ENCODE measurements at places on chromosomes 3 and 15.

- no peak for DNase-seq
Observed at GRCh38 chr3:50617911-50618481, 1.0 kb downstream of the MAPKAPK3 start.

GRCh38 chr3:179063945-179064560, 7.6 kb downstream of the ZMAT3 start:
- no peak for DNase-seq

GRCh38 chr3:45082142-45082538, 56.0 kb downstream of the CLEC3B start:
- DNase-seq: no peak

DNA sequence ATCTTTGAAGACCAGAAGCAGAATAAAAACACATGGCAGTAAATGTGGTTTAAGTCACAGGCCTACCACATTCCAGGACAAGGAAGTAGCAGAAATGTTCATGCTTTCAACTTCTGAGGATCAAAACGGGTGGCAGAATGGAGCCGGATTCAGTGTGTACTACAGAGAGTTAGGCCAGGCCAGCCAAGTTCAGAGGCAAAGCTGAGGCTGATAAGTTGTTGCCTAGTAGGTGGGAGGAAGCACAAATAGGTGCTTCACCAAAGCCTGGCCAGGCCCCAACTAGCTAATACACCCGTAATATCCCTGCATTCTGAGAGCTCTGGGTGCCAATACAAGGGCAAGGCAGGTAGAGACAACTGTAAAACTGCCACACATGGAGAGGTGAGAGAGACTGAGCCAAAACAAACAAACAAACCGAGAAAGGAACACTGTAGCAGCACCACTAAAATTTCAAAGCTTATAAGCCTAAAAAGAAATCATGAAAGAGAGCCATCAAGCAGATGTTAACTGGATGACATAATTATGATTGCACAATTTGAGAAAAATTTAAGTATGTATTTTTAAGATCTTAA, 156.4 kb upstream of the CBLB start:
- no peak for DNase-seq

DNA sequence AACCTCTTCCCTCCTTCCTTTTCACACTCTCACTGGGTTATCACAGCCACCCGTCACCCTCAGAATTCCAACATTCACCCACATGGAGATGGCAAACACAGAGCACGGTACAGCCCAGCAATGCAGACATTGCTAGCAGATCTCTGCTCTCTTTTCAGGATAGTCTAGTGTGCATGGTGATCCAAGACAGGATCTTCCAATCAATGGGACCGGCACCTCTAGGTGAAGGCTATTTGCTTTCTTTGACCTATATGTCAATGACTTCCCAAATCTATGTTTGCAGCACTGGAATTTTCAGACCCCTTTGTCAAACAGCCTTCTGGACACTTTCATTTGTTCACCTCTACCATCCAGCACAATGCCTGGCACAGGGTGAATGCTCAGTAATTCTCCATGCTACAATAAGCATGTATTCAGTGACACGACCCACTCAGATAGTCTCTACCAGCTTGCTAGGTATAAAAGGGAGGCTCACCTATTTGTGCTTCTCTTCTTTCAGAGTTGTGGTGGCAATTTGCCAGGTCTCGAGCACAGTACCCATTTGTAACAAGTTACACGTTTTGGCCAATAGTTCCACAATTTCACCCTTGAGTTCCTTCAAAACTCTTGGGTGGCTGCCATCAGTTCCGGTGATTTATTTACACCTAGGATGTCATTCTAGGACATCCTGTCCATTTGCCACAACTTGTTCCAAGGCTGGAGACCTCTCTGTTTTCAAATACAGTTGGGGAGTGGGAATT, 279.1 kb upstream of the ICE2 start:
- no peak for DNase-seq

DNA sequence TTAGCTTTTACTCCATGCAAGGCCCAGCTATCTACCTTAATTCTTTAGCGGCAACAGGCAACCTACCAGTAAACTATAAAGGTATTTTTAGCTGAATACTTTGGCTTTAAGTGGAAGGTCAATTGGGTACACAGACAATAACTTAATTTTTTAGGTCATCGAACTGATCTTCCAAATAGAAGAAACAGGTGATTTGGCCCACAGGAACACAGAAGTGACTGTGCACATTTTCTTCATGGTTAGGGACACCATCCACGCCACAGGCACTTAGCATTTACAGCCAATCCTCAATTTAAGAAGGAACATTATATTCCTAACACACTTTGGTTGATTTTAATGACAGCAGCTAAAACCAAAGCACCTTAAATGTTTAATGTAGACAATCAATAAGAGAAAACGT, 1.9 kb downstream of the ARPP19 start:
- DNase-seq: no peak

DNA sequence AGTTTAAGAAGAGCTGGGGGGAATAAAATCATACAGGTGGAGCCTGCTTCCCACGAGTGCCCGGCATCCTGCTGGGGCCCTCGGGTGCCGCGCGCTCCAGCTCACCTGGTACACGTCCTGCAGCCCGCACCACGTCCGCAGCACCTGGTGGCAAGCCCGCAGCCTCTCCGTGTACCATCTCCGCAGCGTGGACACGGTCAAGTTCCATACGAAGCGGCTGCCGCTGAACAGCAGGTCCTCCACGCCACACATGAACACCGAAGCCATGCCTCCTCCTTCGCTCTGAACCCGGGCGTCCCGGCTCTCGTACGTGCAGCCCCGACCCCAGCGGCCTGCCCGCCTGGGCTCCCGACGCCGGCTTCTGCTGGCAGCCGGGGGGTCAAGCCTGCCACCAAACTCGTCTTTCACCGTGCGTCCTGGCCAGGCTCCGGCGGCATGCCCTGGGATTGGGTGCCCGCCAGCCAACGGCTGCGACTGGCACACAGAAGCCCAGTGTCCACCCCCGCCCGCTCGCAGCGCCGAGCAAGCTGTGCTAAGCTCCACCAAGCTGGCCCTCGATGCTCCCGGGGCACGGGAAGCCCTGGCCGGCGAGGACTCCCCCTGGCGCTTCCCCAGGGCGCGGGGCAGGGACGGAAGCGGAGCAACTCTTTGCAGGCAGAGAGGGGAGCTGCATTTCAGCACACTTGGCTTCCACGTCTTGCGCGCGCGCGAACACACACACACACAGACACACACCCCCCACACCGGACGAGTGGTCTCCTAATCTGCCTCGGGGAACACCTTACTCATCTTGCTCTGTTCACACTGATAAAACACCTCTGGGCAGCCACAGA, at the start of gene FRMD4B:
Gene FRMD4B (minus strand): TSS at position 366 of the 833 bp plus-strand sequence. CDS start 99 bp downstream, at position 267.
- DNase-seq: peak; percentile 39

GRCh38 chr15:74038707-74039655, 43.4 kb downstream of the GOLGA6A start:
- DNase-seq: no peak

- DNase-seq: peak; percentile 19
Observed at GRCh38 chr3:51539291-51539941, 897 bp downstream of the RAD54L2 start.
